Fibroblast of skin of scalp (primary cell): ENCODE measurements at places on chromosomes 4 and X.

- no peak for DNase-seq
Measured at GRCh38 chrX:150763810-150764209, 70.6 kb downstream of the MTMR1 start.

DNA sequence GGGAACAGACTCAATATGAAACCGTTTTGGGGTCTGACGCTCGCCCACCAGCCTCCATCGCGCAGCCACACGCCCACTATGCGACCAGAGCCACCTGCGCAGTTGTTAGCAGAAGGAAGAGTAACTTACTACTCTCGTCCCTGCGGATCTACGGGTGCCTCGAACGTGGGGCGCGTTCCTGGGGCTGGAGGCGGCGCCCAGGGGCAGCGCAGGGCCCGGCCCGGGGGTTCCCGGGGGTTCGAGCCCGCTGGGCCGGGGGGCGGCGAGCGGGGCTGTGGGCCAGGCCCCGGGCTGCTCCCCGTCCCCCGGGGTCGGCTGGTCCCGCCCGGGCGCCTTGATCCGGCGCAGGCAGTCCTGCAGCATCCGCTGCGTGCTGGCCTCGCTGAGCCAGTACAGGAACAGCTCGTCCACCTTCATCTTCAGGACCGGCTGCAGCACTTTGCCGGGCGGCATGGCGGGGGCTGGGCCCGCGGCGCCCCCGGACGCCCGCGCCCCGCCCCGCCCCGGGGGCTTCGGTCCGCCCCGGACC is 404 bp downstream of the PPP2R3B start:
- no peak for DNase-seq

- peak; percentile 27 for DNase-seq
Measured at GRCh38 chr4:15469402-15470127, at the start of gene CC2D2A. TSS of gene CC2D2A (plus strand) at chr4:15469882. CDS start at chr4:15475933, 6,051 bp downstream.

DNA sequence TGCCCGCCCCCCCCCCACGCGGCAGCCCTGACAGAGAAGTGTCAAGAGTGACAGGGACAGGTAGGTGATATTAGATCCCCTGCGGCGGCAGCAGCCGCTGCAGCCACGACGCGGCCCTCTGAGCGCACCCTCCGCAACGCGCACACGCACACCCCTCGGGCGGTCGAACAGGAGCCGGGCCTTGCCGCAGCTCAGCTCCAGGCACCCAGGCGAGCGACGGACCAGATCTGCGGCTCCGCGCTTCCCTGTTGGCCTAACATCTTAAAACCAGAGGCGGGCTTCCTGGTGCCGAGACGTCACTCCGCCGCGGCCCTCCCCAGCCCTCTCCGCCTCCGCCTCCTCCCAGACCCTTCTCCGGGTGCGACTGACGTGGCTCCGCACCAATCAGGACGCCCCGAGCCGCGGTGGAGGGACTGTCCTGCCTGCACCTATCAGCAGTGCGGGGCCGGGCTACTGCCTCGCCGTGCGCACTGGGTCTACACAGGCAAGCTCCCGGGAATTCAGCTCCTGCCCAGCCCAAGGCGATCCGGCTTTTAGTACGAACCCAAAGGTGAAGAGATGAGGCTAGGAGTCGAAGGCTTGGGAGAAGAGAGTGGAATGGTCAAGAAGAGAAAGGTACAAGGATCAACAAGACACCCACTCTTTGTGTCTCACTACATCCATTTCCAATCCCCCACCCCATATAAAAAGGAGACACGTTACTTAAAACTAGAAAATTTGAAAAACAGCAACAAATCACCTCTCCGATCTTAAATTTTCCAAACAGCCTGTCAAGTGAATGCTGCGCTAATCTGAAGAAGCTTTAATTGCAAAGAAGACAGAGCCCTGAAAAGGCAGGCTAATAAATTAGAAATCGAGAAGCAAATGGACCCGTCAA is at the start of gene PITX2:
TSS of gene PITX2 (minus strand) at position 237 of the 877 bp plus-strand sequence. CDS start 617 bp downstream, outside the sequence.
- DNase-seq, result peak; percentile 99

DNA sequence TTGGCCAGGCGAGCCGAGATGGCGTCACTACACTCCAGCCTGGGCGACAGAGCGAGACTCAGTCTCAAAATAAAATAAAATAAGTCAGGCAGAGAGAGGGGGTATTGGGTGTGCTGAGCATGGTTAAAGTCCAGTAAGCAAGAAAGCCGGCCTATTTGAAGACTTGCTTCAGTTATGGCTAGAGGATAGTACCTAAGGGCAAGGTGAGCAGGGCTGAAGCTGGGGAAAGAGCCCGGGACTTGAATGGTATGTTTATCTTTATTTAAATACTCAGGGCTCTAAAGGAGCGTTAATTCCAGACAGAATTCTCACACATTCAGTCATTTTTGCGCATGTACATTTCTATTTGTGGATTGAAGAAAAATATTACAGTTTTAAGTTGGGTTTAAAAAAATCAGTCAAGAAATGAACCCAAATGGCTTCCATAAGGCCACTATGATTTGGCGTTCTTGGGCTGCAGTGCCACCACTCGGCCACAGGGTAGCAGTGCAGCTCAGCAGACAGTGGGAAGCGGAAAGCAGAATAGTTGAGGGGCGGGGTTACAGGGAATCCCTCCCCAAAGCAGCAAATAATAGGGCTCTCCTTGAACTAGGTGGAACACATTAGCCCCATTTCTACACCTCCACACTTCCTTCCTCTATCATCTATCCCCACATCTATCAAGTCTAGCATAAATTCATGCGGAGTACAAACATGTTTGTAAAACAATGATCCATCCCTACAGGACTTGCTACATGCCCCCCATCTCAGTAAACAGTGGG is 37.2 kb upstream of the SH3D19 start:
- DNase-seq, result peak; percentile 82

DNA sequence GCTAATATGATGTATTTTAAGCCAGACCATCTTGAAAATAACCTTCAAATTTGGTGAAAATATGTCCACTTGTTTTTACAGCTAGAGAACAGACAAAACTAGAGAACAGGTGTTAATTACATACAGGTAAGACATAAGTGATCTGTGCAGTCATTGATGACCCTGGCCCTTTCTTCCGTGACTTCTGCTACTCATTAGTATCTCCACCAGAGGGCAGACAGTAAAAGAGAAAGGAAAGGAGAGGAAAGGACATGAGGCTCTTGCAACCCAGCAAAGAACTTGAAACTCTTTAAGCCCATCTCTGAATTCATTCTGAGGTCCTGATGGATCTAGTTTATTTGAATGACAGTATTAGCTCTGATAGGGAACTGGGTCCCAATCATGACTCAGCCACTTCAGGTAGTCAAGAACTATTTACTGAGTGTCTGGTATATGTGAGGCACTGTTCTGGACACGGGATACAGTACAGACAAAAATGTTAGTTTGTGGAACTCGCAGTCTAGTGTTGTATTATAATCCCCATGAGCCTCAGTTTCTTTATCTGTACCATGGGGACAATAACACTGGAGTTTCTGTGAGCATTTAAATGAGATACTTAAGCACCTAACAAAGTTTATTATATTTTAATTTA is 121.0 kb upstream of the TEX13D start:
- DNase-seq, result peak; percentile 32

GRCh38 chr4:23547096-23547495 is 342.8 kb downstream of the PPARGC1A start:
- no peak for DNase-seq
